Endodermal cell (in vitro differentiated cells): ENCODE measurements at places on chromosomes 13 and 19.

DNA sequence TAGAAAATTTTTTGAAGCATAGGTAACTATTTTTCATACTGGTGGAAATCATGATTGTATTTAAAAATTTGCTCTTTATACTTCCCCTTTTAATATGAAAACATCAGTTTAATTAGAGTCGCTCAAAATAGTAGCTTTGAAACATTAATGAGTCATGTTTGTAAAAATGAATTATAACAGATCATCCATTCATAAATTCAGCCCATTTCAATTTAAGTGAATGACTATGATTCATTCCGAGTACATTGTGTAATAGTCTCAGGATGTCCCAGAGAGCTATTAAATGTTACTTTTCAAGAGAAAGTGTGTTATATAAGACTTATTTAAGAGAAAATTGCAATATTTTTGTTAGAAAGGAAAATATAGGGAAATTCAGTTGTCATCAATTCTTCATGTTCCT lies 111.0 kb downstream of the FNDC3A start:
- no peak for DNase-seq

DNA sequence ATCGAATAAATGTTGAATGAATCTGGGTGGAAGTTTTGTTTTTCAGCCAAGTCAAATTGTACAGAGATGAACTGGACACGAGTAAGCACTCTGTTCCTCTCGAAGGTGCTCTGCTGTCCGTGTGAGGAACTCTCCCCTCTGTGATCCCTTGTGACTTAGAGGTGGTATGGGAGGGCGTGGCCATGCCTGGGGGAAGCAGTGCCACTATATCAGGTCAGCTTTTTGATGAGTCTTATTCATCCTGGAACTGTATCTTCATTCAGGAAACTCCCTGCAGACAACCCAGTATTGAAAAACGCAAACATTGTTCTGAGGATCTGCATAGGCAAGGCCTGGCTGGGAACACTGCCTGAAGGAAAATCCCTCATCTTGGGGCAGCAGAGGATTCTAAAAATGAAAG lies 45.7 kb upstream of the FLT1 start:
- no peak for DNase-seq

- DNase-seq, result peak; percentile 43
Observed at GRCh38 chr19:28578786-28579505, 634.0 kb downstream of the UQCRFS1 start.

DNA sequence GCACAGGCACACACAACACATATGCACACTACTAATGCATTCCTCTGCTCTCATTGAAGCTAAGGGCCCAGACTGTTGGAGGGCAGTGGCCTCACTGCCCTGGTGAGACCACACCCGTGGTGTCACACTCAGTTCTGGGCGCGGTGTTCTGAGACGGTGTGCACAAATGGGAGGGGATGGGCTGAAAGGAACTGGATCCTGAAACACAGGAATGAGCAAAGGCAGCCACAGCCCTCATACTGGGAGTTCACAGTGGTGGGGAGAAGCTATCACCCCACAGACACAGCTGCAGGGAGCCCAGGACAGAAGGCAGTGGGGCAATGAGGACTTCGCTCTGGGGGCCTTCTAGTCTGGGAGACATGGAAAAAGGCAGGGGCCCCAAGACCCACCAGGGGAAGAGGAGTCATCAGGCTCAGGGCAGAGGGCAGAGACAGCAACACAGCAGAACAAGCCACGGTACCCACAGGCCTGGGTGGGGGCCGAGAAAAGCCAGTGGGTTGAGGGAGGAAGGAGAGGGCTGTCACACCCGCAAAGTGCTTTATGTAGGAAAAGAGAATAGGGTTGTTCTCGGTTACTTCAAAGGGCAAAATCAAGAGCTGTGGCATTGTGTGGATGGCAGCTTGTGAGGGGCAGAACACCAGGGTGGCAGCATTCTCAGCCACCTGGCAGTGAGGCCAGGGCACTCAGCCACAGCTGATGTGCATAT lies 75.4 kb upstream of the GPR183 start:
- DNase-seq, result peak; percentile 36

- DNase-seq, result no peak
Observed at GRCh38 chr13:44012910-44013757, 133.4 kb downstream of the LACC1 start.

DNA sequence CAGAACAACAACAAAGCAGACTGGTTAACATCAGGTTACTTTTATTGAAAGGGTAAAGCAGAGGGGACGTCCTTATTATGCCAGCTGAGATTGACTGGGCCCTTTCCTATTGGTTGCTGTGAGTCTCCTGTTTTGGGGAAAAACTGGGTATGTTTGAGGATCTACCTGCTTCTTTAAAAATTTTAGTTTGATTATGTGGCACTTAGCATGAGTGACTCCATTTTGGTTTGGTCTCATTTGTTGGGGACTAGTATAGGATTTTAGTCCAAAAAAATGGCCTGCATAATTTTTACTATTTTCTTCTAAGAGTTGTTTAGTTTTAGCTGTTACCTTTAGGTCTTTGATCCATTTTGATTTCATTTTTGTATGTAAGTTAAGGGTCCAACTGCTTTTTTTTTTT lies 14.4 kb downstream of the ZNF627 start:
- no peak for DNase-seq

GRCh38 chr13:109715902-109716301 lies 70.5 kb downstream of the IRS2 start:
- DNase-seq, result no peak

GRCh38 chr13:30685320-30685859 lies 50.0 kb upstream of the ALOX5AP start:
- no peak for DNase-seq

DNA sequence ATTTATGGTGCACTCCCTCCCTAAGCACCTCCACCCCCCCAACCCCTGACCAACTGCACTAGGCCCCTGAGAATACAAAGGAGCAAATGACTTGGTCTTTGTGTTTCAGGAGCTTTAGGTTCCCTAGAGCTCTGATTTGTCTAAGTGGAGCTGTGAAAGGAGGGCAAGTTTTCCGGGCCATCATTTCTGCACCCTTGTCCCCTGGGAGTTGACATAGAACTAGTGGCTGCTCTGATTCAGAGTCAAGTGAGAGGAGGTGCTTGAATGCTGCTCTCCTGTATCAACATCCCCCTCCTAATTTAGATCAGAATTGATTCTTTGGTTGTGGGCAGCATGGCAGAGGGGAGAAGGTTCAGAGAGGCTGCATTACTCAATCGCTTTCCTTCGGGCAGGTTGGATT lies 391.6 kb downstream of the KCNRG start:
- no peak for DNase-seq
